ENCODE measurements at places on chromosomes 2 and 18.

DNA sequence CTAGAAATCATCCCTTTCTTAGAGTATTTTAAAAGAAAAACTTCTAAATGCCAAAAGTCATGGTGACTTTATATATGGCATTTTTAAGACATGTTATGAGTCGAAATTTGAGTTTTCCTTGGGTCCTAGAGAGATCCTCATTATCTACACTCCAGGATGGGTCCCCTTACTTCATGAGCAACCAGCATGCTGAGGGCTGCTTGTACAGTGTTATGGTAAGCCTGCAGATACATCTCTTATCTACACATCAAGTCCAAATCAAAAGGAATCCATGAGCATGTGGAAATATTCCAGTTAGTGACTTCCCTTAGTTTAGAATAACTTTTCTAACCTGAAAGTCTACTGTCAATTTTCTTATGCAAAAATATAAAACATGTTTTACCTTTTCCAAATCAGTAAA lies 58.7 kb downstream of the SLC66A3 start:
- DNase-seq = no peak

GRCh38 chr18:8625461-8626092 lies 16.3 kb downstream of the RAB12 start:
- DNase-seq = no peak

GRCh38 chr18:23194155-23194996 lies 59.1 kb downstream of the CABLES1 start:
- no peak for DNase-seq

- no peak for DNase-seq
Measured at GRCh38 chr2:71006323-71006722, 11.7 kb upstream of the TEX261 start.

GRCh38 chr2:135163306-135163705 lies 111.2 kb downstream of the RAB3GAP1 start:
- no peak for DNase-seq

DNA sequence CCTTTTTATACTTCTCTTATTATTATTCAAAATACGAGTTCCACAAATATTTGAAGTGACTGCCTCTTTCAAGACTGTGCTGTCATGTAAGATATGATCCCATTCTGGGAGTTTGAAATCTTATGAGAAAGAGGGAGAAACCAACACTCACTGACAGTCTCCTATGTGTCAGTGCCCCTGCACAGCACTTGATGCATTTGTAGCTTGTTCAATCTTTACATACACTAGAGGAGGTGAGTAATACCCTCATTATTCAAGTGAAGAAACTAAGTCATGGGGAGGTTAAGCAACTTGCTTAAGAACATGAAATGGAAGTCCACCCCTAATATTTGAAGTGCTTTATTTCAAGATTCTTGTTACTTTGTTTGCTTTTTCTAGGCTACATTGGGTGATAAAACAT lies 459.5 kb upstream of the FANCL start:
- DNase-seq = no peak

DNA sequence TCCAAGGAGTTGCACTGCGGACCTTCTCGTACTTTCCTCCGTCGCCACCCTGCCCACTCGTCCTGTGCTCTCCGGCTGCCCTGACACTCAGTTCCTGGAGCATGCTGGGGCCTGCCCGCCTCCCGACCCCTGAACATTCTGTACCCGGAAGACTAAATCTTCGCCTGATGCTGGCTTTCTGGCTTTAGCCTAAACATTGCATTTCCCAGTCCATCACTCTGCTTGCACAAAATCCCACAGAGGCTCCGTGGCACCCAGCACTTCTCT lies 550 bp upstream of the SFXN5 start:
- no peak for DNase-seq

DNA sequence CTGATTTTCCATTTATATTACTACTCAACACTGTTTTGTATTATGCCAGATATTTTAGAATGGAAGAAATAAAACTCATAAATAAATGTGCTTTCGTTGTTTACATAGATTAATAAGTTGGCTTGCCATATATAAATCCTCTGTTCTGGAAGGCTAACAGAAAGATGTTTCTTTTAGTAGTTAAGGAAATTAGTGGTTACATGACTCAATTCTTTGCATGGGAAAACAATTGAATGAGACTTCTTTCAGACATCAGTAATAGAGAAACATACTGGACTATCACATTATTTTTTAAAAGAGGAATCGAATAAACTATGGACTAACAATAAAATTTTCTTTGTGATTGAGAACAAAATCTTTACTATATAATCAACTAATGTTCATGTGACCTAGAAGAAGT lies 336.5 kb downstream of the KCNS3 start:
- no peak for DNase-seq

DNA sequence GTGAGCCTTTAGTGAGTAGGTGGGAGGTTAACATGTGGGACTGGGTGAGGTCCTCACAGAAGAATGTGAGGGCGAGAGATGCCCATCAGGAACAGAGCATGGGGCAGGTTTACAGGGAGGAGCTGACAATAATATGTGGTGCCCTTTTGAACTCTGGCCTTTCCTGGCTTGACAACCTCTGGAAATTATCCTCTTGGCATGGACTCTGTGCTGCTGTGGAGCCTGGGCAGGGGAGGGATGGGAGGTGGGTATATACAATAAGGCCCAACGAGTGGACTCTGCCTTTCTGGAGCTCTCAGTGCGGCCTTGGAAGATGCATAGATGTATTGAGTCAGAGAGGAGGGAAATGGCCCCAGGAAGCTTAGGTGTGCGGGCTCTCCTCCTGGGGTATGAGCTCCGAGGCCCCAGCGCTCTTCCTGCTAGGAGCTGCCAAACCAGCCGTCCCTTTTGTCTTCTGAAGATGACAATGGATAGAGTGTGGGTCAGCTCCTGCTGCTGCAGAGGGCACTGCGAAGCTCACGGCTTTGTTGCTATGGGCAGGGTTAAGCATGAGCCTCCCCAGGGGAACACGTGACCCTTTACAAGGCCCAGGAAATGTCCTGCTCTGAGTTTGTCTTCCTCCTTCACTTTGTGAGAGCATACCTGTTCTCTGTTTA lies 8.7 kb upstream of the PSD4 start:
- DNase-seq = no peak

DNA sequence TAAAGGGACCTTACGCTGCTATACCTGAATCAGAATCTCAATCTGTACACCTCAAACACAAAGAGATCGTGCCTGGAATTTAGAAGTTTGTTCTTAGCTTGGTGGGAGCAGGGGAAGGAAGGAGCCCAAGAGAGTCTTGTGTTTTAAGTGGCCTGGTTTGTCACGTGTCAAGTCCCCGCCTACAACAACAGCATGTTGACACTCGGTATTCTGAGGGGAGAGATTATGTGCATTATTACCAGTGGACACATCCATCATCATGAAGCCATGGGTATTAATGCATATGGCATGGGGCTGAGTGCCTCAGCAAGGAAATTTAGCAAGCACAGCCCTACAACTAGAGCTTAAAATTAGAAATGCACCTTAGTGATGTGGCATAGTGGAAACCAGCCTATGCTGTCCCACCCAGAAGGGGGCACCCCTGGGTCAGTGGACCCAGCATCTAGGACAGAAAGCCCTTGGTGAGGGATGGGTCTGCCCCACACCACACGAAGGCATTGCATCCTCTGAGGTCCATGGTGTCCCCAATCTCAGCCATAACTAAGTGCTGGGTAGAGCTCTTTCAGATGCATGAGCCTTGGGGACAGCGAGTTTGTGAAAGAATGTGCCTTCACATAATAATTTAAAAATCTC lies 138.7 kb downstream of the MGAT5 start:
- no peak for DNase-seq

DNA sequence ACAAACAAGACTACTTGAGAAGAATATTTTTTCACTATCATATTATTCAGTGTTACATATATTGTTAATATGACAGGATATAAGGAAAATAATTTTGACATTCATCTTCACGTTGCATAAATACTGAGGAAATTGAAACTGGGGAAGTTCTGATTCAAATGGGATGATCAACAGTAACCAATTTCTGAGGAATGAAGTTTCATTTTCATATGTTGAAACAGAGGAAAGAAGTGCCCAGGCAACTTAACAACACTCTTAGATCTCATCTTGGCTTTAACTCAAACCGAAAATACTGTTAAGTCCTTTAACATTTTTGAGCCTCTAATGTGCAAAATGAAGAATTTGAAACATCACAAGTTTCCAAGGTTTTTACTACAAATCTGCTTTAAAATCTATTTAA lies 612.2 kb upstream of the VRK2 start:
- no peak for DNase-seq

GRCh38 chr2:20148923-20149702 lies 75.8 kb downstream of the SDC1 start:
- no peak for DNase-seq

DNA sequence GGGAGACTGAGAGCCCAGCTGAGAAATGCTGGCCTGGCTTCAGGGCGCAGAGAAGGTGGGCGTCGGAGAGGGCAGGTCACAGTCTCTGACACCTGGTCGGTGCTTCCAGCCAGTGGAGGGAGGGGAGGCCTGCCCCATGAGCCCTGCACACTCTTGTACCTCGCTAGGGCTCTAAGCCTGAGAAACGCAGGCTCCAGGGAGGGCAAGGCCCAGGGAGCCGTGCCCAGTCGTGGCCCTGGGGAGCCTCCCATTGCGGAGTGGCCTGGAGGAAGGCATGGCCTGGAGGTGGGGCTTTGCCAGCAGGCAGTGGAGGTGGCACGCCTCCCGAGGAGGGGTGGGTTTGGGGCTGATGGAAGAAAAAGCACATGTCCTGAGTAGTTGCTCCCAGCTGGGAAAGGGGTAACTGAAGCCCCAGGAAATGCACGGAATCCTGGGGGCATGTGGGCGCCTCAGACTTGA lies 39.0 kb downstream of the MTERF4 start:
- DNase-seq = no peak

- no peak for DNase-seq
Measured at GRCh38 chr18:48646976-48647375, 108.1 kb downstream of the CTIF start.

DNA sequence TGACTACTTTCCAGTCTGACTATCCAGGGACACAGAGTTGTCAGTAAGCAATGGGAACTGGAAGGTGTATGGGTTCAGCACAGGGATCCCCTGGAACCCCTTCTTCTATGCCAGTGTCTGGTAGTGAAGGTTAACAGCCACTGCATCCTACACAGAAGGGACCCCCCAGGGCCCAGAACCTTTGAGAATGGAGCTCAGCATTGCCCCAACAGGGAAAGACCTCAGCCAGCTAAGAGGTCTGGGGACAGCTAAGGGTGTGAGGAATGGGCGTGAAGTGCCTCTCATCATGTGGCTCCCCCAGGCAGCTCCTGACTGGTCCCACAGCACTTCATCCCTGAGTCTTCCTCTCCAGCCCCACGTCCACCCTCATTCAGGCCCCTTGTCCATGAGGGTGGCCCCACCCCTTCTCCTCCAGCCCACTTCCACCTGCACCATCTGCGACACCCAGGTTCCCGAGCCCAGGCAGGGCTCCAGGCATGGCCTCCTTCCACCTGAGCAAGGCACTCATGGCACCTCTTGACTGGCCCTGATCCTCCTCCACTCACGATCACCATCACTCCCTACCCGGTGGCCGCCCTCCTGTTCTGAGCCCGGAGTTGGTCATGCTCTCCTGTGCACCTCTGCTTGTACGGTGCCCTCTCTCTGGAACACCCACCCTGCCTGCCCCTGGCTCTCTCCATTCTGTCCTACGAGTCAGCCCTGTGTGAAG lies 77.1 kb downstream of the SFXN5 start:
- no peak for DNase-seq

GRCh38 chr2:215000721-215001120 lies 137.7 kb downstream of the ABCA12 start:
- no peak for DNase-seq

- DNase-seq = no peak
Measured at GRCh38 chr2:85397925-85398331, 12.2 kb downstream of the CAPG start.

- DNase-seq = no peak
Measured at GRCh38 chr18:70432804-70433400, 144.1 kb downstream of the SOCS6 start.

GRCh38 chr2:178395941-178396570 lies 54.9 kb downstream of the PRKRA start:
- no peak for DNase-seq

- no peak for DNase-seq
Measured at GRCh38 chr2:73281244-73281643, 3.0 kb downstream of the FBXO41 start.

- DNase-seq = no peak
Measured at GRCh38 chr18:61995618-61996017, 102.8 kb upstream of the RNF152 start.

DNA sequence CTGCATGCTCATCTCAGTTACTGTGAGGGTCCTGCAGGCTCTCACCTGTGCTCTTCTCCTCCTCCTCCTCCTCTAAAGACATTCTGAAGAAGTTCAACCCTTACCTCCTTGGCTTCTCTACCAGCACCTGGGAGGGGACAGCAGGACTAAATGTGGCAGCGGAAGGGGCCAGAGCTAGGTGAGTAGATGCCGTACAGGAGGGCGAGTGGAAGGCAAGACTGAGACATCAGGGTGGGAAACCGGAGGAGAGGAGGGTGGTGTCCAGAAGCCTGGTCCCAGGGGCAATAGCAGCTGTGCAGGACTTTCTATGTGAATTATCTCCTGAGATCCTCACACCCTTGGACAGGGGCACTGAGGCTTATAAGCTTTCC lies 124.9 kb downstream of the PLB1 start:
- no peak for DNase-seq

DNA sequence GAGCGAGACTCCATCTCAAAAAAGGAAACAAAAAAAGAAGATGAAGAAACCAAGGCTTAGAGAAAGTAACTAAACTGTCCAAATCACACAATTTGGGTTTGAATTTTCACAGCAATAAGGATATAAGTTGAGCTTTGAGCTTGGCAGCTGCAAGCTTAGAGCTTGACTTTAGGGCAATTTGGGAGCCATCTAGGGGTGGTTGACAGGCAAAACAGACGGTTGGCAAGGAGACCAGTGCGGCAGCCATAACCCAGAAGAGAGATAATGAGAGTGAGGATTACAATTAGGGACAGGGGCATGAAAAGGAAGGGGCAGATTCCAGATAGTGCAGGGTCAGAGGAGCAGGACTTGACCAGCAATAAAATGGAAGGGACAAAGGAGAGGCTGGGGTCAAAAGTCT lies 382.2 kb upstream of the HNRNPA3 start:
- no peak for DNase-seq

DNA sequence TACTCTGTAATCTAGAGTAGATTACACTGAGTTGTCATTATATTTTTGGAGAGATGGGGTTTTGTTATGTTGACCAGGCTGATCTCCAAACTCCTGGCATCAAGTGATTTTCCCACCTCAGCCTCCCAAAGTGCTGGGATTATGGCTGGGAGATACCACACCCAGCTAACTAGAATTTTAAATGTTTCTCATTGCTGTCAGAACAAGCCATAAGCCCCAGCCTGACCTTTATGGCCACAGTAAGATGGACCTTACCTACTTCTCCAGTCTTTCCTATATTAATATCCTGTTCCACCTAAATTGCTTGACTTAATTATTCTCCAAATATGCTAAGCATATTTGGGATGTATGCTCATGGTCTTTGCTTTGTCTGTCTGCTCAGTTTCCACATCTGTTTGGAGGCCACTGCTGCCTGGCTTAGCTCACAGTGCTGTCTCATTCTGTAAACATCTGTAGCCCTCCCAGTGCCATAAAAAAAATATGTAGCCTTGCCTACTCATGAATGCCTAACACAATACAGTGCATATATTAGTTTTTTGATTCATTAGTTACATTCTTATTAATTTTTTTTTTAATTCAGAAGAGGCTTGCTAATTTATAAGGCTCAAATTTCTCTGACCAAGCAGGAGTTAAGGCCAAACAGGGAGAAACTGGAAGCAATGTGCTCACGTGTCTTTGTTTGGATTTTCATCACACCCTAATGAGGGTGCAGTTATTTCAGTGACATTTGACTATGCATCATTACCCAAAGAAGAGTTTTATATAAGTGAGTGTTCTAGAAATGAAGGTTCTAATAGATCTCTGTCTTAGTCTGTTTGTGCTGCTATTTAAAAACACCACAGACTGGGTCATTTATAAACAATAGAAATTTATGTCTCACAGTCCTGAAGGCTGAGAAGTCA lies 45.3 kb upstream of the PSME4 start:
- no peak for DNase-seq
